ENCODE measurements at places on chromosomes 1 and 21.

- no peak for DNase-seq
These were observed 103.8 kb downstream of the GREM2 start for GRCh38 chr1:240508201-240508600.

- no peak for DNase-seq
These were observed 15.4 kb upstream of the RNU1-4 start for GRCh38 chr1:16724718-16725438.

GRCh38 chr1:235090406-235091069, 38.1 kb downstream of the TOMM20 start:
- no peak for DNase-seq

GRCh38 chr1:199020904-199021303, 382.1 kb downstream of the PTPRC start:
- DNase-seq = no peak
